Choroid plexus epithelial cell (primary cell): ENCODE measurements at places on chromosomes 4 and X.
A peak's percentile ranks its signal among the peaks of the same experiment; 100 is the strongest.

- peak; percentile 88 for DNase-seq
Observed at GRCh38 chrX:2710041-2710840, 19.1 kb downstream of the CD99 start.

- DNase-seq, result peak; percentile 76
Observed at GRCh38 chr4:69731241-69731640, 29.2 kb downstream of the SULT1B1 start.

- no peak for DNase-seq
Observed at GRCh38 chrX:38061335-38061734, 55.0 kb downstream of the SYTL5 start.

GRCh38 chr4:184849185-184849584 lies 23.4 kb upstream of the ACSL1 start:
- DNase-seq, result no peak

GRCh38 chr4:82057990-82058544 lies 315.7 kb downstream of the HNRNPD start:
- no peak for DNase-seq

DNA sequence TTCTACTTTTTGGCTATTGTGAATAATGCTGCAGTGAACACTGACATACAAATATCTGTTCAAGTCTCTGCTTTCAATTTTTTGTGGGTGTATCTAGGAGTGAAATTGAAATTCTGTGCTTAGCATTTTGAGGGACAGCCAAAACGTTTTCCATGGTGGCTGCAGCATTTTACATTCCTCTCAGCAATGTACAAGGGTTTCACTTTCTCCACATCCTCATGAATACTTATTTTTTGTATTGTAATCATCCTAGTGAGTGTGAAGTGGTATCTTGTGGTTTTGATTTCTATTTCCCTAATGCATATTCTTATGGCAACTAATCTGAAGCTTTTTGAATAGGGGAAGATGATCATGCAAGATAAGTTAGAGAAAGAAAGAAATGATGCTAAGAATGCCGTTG lies 40.3 kb downstream of the HSPA4L start:
- DNase-seq, result no peak

DNA sequence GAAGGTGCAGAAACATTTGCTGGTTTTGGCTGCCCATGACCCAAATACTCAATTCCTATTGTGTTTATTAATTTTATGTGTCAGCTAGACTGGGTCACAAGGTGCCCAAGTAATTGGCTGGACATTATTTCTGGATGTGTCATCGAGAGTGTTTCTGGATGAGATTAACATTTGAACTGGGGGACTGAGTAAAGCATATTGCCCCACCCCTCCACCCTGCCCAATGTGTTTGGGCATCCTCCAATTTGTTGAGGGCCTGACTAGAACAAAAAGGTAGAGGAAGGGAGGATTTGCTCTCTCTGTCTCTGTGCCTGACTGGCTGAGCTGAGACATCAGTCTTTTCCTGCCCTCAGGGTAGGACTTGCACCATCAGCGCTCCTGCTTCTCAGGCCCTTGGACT lies 29.7 kb upstream of the LCORL start:
- no peak for DNase-seq

DNA sequence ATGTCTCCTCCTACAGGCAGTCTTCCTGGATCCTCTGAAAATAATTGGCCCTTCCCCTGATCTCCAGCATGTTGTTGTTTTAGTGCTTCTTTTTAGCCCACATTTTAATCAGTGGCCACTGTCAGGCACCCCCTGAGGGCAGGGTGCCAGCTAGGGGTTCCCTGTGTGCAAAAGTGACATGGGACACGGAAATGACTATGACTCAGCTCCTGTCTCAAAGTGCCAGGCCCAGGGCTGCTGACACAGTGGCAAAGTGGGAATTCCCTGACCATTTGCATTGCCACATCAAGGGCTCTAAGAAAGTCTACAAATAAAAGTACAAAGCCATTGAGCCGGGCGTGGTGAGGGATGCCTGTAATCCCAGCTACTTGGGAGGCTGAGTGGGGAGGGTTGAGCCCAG lies 24.8 kb downstream of the HMX1 start:
- DNase-seq, result no peak

DNA sequence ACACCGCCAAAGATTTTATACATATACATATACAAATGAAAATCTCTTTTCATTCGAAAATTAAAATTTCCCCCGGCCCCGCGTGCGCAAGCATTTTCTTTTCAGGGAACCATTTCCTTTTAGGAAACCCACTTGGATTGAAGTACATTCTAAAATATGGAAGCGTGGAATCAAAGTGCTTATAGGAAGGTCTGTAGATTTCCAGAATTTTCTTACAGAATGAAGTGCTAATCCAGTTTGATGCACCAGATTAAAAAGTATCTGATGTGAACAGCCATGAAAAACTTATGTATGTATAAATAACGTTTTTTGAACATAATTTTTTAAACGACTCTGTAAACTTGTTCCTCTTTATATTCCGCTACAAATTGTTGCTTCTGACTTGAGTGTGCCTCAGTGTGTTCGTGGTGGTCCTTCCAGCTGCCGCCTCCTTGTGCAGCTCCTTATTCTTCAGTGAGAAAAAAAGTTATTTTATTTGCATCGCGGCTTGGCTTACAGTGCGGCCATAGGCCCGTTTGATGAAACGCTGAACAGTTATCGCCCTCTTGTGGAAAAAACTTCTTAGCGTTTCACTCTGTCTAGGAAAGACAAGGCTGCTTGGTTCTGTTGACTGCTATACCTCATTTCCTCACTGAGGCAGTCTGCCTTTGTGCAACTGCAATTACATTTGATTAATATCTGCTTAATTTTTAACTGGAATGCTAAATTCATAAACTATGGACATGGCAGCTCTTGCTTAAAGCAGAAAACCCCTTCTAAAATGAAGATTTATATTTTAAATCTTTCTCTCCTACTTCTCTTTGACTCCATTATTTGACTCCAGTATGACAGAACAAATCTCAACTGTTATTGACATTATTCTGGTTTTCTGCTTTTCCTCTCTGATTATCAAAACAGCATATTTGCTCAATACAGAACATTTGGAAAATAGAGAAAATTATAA lies 4.7 kb upstream of the NKX6-1 start:
- DNase-seq, result peak; percentile 88
